Body of pancreas (tissue), 4 donors: ENCODE measurements at places on chromosomes 16 and 17. TPM values are rescaled to one million over a fixed set of nuclear protein-coding genes. Genes with fewer than 3 reads are reported as not detected.

GRCh38 chr16:85081038-85081437 is 31.2 kb downstream of the CIBAR2 start:
- no peak for DNase-seq

Gene BICDL2
- 357 TPM for total RNA-seq

- DNase-seq = no peak
These were observed 13.5 kb downstream of the CEP295NL start for GRCh38 chr17:78889531-78889930.

Gene TP53TG3D
- not detected for total RNA-seq

GRCh38 chr16:3032624-3033023 is 4.1 kb downstream of the BICDL2 start:
- no peak for DNase-seq
